ENCODE measurements at places on chromosomes 6 and 20.

- no peak for DNase-seq
Observed at GRCh38 chr6:52546678-52547077, 30.2 kb downstream of the TRAM2 start.

DNA sequence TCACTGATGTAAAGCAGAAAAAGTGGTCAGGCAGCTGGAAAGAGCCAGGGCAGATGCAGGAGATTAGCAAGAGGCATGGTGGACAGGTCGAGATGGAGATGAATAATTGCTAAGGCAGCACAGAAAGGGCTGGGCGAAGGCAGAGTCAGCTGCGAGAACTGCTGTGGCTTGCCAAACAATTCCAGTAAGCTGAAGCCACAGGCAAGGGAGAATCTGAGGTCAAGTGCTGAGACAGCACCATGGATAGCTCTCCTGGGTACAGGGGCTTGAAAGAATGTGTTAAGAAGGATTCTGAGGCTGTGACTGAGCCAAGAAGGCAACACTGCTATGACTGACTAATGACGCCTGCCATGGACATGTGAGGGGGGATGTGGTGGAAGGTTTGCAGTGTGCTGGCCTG is 220.8 kb upstream of the FOXA2 start:
- no peak for DNase-seq

GRCh38 chr6:76839505-76839904 is 623.8 kb downstream of the HTR1B start:
- DNase-seq, result no peak

- DNase-seq, result peak; percentile 38
Observed at GRCh38 chr6:26197933-26198721, 110.9 kb downstream of the HFE start.

DNA sequence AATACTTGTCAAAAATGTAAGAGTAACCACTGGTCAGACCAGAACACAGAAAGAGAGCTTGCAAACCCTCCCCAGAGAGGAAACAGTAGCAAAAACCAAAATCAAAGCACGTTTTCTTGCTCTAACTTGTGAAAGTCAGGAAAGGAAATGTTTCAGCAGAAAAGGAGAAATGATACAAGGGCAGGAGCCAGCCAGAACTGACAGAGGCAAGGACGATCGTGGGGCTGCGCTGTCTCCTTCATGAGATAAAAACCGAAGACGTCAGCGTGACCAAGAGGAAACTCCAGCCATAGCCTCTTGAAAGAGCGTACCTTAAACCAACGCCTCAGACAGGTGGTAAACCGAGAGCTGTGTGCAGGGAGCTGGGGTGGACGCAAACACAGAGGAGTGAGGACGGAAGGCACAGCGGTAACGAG is 27.5 kb downstream of the LAMA5 start:
- DNase-seq, result no peak

DNA sequence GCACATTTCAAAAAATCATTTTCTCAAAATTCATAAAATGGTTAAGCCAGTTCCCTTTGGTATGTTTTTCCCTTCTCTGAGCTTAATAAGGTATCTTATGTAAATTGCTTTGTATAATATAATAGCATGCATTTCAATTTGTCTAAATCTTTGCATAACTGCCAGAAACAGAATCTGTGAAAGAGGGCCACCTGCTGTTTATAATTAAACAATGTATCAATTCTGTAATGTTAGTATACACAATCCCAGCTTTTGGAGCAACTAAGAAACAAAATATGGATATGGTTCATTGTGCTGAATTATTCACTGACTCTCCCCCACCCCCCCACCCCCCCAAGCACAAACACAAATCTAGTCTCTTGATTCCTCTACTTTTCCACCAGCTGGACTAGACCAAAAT is 54.8 kb downstream of the GPX5 start:
- no peak for DNase-seq

Data from CD4-positive, alpha-beta T cell treated with Interleukin-1 beta for 1 hour (primary cell).